HepG2 (cell line): ENCODE measurements at places on chromosomes 4 and X. TPM values are rescaled to one million over a fixed set of nuclear protein-coding genes. Genes with fewer than 3 reads are reported as not detected.

GPR119 gene
- 2.2 and 2.6 TPM in 2 replicates for total RNA-seq

- no peak for DNase-seq
Measured at GRCh38 chr4:152524427-152524826, 11.5 kb downstream of the FBXW7 start.

DNA sequence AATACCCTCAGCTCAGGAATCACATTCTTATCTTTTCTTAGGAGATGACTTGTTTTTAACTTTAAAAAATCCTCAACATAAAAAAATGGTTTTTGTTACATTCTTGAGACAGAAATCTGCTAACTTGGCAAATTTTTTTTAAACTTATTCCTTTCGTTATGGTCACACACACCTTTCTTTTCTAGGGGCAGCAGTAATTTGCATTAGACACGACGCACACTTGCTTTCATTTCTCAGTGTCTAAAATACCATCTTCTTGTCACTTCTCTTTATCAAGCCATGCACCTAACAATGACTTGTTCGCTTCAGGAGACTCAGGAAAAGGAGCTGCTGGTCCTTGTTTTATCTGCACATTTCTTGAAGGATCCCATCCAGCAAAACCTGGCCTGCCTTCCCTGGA is 112.6 kb upstream of the TBL1X start:
- no peak for DNase-seq

GRCh38 chr4:132809298-132810032 is 339.6 kb upstream of the PCDH10 start:
- DNase-seq, result no peak

DNA sequence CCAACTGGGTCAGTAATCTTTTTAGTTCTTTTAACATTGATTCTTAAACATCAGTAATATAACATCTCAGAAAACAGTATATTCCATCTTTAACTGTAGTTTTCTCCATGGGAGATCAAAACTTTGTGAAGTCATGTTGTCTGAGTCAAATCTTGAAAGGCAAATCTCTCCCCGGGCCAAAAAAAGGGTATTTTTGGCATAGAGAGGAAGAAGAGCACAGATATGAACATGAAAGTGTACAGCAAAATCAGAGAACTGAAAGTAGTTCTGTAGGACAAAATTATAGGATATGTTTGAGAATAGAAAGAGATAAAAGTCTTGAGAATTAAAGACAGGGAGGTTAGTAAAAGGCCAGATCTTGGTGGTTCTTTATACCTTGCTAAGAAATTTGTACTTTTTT is 176.4 kb upstream of the GYPA start:
- no peak for DNase-seq

C4orf46 gene
- 10.4 and 16.7 TPM in 2 replicates for total RNA-seq

SULT1E1 gene
- total RNA-seq, result 3.7 and 3.9 TPM in 2 replicates

PSAPL1 gene
- 0.02 TPM in 1 of 2 replicates, not detected in the other for total RNA-seq

GRCh38 chr4:70842761-70843435 is 3.2 kb upstream of the GRSF1 start:
- DNase-seq, result peak; percentile 25

SPATA4 gene
- not detected in 2 replicates for total RNA-seq

- no peak for DNase-seq
Measured at GRCh38 chr4:76639288-76639687, 204.3 kb downstream of the SHROOM3 start.

DNA sequence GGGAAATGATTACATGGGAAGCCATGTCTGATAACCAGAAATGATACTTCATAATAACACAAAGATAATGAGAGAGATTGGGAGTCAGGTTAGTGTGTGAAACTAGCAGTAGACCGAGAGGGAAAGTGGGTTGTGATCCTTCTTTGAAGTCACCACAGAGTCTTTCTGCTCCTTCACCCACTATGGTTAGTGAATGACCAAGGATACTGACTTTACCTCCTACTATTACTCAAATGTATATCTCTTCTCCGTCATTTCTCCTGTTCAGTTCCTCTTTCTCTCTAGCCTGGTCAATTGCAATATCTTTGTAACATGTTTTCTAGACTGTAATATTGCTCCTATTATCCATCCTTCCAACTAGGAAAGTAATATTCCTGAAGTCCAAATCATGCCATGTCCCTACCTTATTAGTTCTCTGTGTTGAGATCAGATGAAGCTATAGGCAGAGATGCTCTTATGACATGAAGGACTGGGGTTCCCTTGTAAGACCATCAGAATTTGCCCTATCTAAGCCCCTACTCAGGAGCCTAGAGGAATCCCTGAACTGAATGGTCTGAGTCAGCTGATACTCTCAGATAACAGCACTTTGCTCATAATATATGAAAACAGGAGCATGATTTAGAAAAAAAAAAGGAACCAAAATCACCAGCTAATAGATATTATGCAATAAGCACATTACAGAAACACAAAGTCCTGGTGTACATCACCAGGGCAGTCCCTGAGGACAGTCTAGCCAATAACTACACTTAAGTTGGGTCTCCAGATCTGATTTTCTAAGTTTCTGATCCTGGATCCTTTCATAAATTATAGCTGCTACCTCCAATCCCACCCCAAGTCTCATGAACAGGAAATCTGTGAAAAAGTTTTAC is 81.2 kb downstream of the SHROOM3 start:
- no peak for DNase-seq

ABCB7 gene
- total RNA-seq, result 27.7 and 29.9 TPM in 2 replicates

MAGEB10 gene
- total RNA-seq, result not detected in 2 replicates

GRCh38 chr4:152939621-152940020 is 3.5 kb downstream of the FHDC1 start:
- DNase-seq, result no peak

HEPH gene
- total RNA-seq, result not detected in 2 replicates

GPR173 gene
- not detected in 2 replicates for total RNA-seq

MAGEE2 gene
- total RNA-seq, result not detected in 2 replicates

DNA sequence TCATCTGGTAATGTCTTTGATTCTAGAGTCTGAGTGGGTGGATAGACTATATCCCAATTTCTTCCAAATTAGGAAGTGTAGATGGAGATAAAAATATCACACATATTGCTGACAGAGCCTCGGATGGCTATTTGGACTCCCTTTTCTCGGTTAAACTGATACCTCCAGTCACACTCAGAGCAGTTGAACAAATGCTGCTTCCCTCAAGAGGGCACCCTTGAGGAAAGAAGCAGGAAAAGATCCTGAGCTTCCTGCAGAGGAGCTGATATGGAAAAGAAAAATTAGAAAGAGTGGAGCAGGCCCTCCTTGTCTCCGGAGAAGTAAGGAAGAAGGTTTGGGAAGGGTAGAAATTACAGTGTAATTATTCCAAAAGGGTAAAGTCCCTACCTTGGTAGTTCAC is 96.2 kb upstream of the CCSER1 start:
- no peak for DNase-seq

DNA sequence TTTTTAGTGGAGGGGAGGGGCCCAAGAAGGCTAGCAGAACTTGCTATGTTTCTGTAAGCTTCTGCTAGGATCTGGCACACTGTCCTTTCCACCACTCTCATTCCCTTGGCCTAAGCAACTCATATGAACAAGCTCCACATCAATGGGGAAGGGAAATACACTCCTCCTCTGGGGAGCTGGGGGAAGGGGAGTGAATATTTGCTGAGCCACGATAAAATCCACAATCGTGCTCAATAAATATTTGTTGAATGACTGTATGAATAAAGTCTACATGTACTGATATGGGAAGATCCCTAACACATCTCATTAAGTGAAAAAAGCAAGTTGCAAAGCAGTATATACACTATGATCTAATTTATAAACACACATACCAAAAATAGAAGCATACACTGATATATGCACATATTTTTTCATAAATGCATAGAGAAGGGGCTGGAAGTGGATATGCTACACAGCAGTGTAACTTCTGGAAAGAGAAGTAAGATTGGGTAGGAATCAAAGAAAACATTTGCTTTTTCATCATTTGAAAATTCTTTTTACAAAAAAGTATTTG is 95.8 kb upstream of the EFHC2 start:
- no peak for DNase-seq
